ENCODE measurements at places on chromosomes 5 and 9.

DNA sequence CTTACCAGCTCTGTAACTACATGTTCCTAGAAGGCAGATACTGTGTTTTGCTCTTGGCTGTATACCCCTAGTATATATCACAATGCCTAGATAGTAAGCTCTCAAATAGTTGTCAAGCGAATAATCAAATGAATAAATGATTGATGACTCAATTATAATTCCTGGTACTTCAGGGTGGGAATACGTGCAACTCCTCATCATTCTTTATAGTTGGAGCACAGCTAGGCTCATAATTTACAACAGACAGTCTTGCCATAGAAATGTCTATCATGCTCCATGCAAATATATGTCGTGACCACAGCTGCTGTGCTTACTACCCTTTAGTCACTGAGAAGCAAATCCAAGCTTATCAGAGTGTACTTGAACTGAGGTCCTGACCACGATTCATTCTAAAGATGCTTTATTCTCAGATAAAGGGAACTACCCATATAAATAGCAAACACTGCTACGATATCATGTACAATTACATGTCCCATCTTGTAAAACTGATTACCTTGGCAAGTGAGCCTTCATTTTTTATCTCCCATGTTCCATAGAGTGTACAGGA lies 52.1 kb downstream of the STRBP start:
- no peak for DNase-seq

DNA sequence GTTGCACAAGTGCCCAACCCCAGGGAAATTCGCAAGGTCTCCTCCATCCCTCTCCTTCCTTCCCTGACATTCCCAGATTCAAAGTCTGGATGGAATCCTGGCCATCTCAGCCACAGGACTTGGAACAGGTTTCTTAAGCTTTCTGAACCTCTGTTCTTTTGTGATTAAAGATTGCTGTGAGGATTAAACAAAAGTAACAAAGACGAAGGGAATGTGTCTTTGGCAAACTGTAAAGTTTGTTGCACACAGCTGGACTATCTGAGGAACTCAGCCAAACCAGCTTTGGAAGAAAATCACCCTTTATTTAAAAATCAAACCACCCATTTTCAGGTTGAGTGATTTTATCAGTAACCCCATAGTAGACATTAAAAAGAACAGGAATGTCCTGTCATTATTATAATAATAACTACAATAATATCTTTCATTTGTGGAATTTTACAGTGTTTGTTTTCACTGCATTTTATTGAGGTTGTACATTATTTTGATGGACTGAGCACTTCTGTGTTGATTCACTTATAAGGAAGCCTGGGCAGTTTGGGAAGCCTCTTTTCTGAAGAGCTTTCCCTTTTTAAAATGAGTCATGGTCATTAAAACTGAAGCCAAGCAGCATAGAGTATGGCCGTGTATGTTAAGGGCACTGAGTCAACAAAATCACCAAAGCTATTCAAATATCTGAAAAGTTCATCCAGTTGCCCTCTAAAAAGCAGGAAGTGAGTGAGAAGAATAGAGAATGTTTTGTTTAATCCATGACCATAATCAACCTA lies 310.2 kb downstream of the AGTPBP1 start:
- no peak for DNase-seq

DNA sequence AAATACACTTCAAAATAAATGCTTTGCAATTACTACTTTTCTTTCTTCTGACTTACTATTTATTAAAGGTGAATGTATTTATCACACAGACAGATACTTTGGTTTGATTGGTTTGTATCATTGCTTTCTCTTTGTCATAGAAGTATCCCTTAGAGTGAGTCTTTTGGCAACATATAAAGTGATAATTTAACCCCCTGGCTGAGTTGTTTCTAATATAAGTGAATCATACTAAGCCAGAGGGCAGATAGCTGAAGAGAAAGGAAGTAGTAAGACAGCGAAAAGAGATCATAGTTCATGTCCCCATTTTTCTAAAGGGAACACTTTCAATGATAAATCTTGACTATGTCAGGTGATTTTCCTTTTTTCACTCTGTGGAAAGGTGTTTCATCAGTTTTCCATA lies 38.6 kb downstream of the CAMK4 start:
- no peak for DNase-seq

DNA sequence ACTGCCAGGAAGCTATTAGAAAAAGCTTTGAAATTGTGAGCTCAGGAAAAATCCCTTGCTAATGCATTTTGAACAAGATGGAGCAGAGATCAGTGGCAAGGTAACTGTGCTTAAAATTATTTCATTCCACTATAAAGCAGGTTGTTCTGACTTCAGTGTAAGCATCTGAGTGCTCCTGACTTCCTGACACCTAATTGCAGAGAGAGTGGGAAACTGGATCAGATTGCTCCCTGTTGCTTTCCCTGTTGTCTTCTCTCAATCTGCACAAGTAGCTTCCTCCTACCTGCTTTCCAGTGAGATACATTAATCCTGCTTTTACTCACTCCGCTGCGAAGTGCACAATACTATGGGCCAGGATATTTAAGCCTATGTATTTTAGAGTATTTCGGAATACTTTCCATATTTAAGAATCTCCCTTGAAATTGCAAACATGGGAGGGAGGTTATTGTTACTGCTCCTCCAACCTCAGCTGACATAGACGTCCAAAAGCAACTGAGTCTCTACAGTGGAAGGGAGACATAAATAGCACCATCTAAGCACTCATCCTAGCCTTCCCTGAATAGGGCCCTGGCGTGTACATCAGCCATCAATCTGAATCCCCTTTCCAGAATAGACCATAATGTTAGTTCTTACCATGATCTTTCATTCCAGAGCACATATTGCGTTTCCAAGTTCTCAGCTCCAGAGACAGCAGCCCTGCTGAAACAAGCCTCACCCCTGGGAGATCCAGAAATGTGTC lies 178.8 kb downstream of the PAM start:
- DNase-seq: no peak

DNA sequence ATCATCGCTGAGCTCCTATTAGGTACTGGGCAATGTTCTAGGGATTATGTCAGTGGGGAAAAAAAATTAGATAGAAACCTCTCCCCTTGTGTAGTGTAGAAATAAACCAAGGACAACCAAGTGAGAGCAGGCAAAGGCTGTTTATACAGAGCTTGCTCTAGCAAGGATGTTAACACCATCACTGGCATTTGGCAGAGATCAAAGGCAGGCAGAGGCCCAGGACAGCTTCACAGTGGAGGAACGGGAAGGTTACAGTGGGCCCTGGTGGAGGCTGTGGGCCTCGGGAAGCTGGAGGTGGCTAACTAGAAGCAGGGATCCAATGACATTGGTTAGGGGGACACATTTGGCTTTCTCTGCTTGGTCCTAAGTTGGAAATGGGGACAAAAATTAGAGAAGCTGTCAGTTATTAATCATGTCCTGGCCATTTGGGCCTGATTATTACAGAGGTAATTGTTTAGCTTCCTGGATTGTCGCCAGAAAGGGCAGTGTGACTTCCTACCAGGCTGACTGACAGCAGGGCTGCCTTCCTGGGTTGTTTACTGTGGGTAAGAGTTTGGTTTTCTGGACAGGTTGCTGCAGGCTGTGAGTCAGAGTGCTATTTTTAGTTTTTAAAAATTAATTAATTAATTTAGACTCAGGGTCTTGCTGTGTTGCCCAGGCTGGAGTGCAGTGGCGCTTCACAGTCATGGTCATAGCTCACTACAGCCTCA lies 259.3 kb downstream of the ROR2 start:
- no peak for DNase-seq

DNA sequence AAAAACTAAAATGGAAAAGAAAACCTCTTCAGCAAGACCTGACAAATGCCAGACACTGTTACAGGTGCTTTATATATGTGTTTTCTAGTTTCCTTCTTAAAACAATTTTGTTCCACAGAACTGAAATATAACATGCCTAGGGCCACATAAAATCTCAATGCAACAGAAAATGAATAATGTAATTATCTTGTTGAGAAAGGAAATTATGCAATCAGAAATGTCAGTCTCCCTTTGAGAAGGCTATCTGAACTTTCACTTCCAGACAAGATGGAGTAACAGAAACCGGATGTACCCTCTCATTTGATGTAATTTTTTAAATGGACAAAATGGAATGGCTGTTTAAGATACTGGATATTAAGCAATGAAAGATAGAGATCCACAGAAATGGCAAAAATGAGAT lies 79.2 kb downstream of the AGTPBP1 start:
- no peak for DNase-seq

- DNase-seq: no peak
These were observed 153.5 kb downstream of the RAPGEF6 start for GRCh38 chr5:131481569-131481968.

GRCh38 chr5:181191526-181192336 lies 13.3 kb downstream of the TRIM7 start:
- peak; percentile 85 for DNase-seq

DNA sequence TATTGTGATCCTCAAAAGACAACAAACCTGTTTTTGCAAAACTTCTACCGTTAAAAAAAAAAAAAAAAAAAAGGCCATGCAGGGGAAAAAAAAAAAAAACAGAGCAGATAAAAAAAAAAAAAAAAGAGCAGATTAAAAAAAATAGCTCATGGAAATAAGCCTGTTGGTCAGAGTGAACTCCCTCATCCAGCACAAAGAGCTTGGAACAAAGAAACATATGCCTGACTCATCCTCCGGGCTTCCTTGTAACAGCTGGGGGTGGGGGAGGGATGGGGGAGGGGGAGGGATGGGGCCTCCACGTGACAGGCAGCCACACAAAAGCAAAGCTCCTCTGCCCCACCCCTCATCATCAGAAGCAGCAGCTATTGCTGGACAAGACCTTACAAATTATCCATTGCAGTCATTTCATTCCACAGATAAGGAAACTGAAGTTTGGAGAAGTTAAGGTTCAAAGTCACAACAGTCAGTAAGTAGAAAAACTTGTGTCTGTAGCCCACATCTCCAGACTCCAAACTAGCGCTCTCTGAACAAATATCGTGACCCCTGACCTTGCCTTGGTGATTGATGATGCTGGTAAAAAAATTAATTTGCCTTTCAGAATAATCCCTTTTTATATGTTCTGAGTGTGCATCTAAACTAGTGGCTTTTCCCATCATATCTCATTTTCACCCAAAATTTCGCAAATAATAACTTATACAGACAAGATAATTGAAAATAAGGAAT lies 38.9 kb downstream of the SLC35D2 start:
- no peak for DNase-seq

GRCh38 chr5:13179407-13180087 lies 764.9 kb downstream of the DNAH5 start:
- DNase-seq: no peak

DNA sequence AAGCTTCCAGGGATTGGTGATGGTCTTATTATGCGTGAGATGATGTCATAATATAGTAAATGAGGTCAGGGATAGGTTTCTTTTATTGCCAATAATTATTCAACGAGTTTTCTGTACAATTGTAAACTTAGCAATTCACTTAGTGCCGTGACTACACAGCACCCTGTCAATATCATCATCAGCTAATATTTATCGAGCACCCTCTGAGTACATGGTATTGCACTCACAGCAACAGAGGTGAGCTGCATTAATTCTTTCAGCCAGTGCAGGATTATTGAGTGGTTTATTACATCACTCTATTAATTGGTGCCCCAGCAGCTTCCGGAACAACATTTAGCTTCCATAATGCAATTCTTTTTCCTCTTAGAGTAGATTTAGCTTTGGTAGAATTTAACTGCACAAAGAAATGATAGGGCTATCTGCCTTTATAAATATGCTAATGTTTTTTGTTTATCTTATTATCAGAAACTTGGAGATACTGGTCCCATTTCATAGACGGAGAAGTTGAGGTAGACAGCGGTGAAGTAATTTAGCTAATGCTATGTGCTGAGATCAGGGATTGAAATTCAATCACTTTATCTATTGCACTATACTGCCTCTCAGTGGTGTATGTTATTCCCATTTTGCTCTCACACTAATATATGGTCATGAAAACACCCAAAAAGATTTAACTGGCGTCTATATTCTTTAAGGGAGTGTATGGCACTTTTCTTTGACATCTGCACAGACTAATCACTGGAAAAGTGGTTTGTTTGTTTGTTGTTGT lies 726.1 kb upstream of the WWC1 start:
- no peak for DNase-seq

- DNase-seq: no peak
These were observed 79.2 kb downstream of the DOCK2 start for GRCh38 chr5:169716287-169716686.

- DNase-seq: no peak
These were observed 157.3 kb downstream of the KIAA0825 start for GRCh38 chr5:94461131-94461530.

GRCh38 chr5:180353980-180354452 lies 880 bp upstream of the GFPT2 start:
- DNase-seq: no peak

DNA sequence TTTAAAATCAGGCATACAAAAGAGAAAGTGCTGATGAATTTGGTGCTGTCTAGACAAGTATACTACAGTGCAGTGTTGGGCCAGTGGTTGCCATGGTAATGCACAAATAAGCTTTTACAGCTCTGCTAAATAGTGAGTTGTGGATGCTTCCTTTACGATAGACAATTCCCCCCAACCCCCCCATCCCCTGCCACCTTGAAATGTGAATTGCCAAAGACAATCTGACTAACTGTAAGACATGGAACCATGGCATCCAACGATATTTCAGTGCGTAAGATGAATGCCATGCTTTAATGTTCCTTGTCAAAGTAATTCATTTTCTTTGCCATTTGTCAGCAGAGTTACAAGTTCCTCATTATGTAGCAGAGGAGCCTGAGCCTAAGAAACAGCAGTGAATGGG lies 91.5 kb upstream of the NREP start:
- no peak for DNase-seq

DNA sequence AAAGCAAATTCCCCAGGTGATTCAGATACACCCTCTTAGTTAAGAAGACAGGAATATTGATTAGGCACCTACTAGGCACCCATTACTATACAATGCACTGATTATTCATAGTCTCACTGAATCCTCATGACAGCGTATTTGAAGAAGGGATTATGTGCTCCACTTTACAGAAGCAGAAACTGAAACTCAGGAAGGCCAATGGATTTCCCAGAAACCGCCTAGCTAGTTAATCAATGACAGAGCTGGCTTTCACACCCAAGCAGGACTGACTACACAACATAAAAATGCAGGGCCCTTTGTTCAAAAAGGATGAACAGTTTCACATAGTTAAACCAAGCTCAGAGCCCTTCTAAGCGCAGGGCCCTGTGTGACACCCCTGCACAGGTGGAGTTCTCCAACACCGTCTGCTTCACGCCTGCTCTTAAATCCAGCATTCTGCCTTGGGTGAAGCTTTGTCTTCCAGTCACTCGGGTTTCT lies 117.3 kb downstream of the TTLL11 start:
- no peak for DNase-seq

DNA sequence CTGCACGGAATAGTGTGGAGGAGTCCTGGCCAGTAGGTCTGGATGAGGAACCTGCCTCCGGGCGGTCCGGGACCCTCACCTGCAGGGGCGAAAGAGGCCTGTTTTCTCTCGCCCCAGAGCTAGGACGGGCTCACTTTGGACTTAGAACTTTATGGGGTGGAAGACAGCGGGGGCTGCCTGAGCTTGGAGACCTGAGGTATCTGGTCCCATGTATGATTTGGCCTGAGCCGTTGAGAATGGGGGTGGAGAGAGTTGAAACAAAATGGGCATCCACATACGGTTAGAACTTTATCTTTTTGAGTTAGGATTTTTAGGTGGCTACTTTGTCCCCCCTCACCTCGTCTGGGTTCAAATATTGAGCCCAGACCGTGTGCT lies 681 bp upstream of the ETF1 start:
- DNase-seq: no peak

- DNase-seq: no peak
These were observed 81.3 kb upstream of the PTPN3 start for GRCh38 chr9:109579191-109579948.

Measured in stimulated activated CD4-positive, alpha-beta T cell treated with anti-CD3 and anti-CD28 coated beads, TNF-alpha, amount 100 ng/mL, for 48 hours (primary cell).